ENCODE measurements at places on chromosomes 12 and 14.

GRCh38 chr12:123494124-123494851, 36.3 kb downstream of the SNRNP35 start:
- no peak for DNase-seq

- no peak for DNase-seq
These were observed 154.9 kb upstream of the PELI2 start for GRCh38 chr14:55963295-55963694.

GRCh38 chr12:4812624-4813327, 92.6 kb downstream of the GALNT8 start:
- no peak for DNase-seq

GRCh38 chr12:83046019-83046418, 359.3 kb downstream of the TMTC2 start:
- DNase-seq = no peak

DNA sequence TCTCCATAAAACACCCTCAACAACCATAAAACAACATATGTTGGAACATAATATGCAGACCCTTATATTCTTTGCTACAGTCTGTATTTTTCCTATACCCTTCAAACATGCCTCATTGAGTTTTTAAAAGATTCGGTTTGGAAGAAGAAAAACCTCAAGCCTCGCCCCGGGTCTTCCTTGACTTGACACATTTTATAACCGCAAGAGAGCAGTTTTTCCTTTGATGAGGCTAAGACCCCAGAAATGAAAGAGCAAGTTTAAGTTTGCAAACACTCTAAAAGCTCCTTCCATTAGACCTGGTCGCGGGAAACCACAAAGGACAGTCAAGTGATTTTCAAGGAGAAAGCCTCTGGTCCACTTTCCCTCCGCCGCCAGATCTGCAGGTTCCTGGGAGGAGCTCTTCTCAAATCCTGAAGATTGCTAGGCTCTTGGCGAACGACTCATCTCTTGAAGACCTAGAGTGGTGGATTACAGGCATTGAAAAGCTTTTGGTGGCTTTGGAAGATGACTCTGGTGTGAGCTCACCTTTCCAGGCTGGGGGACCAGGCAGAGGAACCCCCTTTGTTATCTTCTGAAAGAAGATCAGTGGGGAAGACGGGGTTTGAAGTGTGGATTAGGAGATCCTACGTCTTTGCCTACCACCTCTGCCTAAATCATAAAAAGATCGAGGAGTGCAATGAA, at the start of gene ASCL4:
Gene ASCL4, plus strand, starts transcription at position 356 of the 681 bp plus-strand sequence. CDS start 515 bp downstream, outside the sequence.
- DNase-seq = no peak

DNA sequence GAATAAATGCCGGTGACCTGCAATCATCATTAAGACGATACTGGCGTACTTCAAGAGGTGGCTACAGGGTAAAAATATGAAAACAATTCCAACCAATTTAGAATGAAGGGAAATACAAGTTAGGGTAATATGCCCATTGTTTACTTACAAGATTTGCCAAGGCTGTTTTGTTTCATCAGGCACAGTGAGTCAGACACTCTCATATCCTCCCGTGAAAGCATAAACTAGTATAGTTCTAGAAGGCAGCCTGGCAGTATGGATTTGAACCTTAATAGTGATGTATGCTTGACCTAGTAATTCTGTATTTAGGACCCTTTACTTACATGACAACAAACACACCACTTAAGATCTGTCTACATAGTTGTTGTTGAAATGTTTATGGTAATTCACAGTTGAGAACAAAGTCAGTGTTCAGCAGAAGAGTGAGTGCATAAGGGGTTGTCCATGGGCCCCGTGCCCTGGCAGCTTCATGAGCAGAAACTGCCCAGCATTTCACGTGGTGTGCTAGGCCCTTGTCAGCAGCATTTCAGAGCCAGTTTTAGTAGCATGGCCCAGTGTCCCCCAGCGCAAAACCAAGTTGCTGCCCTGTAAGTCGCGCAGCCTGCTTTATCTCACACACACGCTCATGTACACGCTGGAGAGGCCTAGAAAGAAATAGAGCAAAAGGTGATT, 80.8 kb downstream of the EP400 start:
- DNase-seq = no peak

DNA sequence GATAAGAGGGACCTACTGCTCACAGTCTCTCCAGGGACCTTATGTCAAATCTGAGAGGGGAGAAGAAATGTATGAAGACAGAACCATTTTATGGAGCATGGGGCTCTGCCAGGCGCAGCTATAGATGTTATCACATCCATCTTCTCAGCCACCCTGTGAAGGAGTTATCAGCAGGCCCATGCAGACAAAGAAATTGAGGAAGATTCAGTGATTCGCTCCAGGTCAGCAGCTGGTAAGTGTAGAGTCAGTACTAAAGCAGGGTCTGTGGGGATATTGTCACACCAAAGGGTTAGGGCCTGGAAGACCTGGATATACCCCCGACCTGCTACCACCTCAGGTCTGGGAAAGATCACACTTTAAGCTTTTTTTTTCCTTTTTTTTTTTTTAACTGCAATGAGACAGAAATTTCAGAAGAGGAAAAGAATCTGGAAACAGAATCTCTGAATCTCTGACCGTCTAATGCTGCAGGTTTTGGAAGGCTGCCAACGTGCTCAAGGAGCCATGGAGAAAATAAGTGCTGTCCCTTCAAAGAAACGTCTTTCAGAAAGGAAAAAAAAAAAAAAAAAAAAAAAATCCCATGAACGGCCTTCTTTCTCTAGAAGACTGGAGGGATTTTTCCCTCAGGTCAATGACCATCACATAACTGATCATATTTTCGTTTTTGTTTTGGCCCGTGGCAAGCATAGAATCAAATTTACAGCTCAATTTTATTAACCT, 73.3 kb upstream of the PLEKHG7 start:
- no peak for DNase-seq

DNA sequence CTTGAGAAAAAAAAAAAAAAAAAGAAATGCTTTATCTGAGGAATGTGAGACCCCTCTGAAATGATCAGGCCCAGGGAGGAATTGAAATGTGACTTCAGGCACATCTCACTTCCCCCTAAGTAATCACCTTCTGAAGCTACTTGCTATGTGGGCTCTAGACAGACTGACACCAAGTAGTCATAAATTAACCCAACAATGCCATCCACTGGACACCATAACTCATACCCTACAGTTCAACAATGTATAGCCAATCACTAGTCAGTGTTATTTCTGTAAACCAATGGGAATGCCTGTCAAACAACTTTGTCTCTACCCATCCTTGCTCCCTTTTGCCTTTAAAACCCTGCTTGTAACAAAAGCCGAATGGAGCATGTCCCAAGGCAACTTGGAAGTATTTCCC, 182.7 kb upstream of the TMPO start:
- no peak for DNase-seq

GRCh38 chr14:80792771-80793170, 148.8 kb downstream of the CEP128 start:
- DNase-seq = no peak

Measured in NCI-H1436 (cell line).